ENCODE measurements at places on chromosomes 5 and 9.
A peak's percentile ranks its signal among the peaks of the same experiment; 100 is the strongest.

- DNase-seq: no peak
Observed at GRCh38 chr5:66642538-66642937, 46.3 kb downstream of the MAST4 start.

- peak; percentile 25 for DNase-seq
Observed at GRCh38 chr9:91162784-91163443, 198.8 kb downstream of the AUH start.

DNA sequence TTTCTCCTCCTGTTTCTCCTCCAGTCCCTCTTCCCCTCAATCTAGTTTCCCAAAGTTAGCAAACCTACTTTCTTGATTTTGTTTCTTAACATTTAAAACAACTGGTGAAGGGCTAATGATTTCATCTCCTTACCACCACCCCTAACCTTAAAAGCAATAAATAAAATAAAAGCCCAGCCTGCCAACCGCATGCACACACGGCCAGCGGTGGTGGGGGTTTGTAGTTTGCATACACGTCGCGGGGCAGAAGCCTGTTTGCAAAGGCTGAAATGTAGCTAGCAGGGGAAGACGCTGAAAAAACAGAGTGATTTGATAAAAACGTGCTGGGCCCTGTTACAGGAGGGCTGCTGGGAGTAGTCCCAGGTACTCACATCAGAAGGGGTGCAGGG lies 1.9 kb upstream of the DMRT2 start:
- no peak for DNase-seq

DNA sequence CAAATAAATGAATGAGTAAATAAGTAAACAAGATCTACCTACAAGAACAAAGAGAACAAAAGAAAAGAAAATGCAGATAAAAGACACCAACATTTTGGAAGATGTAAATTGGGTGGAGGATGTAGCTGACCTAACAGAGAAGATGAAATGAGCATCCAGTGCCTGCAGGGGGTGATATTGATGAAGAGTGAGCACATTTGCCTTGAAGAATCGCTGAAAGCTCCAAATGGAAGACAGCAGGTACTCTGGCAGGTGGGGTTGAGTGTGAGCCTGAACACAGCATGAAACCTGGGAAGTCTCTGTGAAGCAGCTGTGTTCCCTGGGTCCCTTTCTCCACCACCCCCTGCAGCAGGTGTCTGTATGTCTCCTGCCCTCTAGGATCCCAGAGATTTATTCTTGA lies 125.6 kb downstream of the NXNL2 start:
- DNase-seq: no peak

- DNase-seq: no peak
Observed at GRCh38 chr5:115666023-115666422, 40.2 kb upstream of the TMED7 start.

DNA sequence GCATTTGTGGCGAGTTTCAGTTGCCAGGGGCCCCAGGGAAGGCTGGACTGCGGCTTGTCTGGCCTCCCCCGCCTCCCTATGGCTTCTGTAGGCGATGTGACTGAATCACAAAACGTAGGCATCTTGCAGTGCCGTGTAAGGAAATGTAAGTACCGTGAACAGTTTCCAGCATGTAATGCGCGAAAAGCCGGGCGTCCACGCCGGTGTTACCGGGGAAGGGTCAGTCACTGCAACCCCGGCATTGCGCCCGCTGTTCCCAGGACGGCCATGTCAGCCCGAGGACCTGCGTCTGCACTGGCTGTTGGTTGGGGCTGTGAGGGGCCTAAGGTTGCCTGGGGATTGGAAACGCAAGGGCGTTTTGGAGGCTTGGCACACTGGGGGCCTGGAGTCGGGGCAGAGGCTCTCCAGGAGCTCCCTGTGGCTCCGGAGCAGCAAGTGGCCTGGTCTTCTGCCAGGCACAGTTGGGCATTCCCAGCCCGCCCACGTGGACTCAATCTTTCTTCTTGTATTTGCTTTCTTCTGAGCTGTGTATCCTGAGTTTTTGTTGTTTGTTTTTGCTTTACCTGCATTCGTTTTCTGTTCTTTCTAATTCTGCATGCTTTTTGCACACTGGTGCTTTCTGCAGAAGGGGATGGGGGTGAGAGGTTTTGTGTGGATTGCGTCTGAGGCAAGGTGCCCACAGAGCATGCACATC lies 36.9 kb upstream of the PLEKHG4B start:
- no peak for DNase-seq

DNA sequence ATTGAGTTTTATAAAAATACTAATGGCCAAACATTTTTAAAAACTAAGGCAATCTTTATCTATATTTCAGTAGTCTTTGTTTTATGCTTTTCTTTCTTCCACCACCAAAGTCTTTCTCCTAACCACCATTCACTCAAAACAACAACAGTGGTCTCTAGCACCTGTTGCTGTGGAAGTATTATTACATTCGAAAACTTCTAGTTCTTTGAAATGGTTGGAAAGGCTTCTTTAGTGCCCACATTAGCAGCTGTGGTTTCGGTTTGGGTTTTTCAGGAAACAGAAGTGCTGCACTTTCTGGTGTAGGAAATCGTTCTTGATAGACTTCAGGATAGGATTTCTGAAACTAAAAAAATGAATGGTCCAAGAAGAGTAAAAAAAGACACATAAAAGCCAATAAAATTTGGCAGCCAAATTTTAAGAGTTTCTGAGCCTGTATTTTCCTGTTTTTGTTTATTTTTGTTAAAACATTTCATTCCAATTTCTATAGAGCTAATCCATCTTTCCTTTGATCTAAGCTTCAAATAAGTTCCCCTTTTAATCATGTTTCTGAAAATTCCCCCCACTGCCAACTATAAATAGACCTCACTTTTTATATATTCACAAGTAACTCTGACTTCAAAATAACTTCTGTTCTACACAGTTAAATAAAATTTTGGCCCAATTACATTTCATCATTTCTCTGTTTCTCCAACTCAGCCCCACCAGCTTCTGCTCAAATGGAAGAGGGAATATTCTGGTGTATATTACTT lies 102.2 kb downstream of the DEPDC1B start:
- DNase-seq: no peak

DNA sequence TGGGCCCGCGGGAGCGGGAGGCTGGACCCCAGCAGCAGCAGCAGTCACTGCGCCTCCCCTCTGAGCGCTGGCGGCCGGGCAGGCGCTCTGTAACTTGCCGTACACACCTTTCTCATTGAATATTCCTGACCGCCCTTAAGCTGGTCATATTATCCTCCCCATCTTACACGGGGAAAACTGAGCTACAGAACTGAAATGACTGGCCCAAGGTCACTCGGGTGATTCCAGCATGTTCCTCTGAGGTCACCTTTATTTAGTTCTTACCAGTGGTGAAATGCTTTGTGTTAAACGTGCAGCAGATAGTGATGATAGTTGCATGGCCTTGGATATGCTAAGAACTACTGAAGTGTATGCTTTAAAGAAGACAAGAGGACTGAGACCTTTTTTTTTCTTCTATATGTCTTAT lies 607 bp downstream of the UQCRQ start:
- DNase-seq: no peak

DNA sequence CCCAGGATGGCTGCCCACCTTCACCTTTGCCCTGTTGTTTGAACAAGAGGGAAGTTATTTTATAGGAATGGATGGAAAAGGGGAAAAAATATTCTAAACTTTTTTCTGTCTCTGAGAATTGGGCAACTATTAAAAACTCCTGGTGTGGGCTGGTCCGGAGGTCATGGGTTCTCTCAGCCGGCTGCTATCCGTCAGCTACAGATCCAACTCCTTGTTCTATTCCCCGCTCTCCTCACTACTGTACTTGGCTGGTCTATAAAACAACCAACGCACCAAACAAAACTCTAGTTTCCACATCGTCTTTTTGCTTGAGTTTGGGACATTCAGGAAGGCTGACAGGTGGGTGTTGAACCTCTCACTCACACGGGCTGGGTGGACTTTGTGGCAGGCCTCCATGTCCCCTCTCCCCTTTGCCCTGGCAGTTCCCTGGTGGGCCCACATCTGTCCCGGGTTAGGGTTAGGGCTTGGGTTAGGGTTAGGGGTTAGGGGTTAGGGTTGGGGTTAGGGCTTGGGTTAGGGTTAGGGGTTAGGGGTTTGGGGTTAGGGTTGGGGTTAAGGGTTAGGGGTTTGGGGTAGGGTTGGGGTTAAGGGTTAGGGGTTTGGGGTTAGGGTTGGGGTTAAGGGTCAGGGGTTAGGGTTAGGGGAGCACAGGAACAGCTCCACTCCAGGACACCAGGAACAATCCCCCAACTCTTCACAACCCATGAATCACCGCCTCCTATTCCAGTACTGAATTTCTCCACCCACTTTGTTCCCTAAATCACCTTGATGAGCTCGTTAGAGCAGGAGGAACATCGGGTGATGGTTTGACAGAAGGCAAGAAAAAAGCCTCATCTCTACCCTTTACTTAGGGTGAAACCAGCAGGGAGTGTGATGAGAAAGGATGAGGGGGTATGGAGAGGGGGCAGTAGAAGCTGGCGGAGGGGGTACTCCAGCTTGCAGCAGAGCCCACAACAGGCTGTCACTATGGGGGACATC lies 302.1 kb upstream of the IRX4 start:
- no peak for DNase-seq

DNA sequence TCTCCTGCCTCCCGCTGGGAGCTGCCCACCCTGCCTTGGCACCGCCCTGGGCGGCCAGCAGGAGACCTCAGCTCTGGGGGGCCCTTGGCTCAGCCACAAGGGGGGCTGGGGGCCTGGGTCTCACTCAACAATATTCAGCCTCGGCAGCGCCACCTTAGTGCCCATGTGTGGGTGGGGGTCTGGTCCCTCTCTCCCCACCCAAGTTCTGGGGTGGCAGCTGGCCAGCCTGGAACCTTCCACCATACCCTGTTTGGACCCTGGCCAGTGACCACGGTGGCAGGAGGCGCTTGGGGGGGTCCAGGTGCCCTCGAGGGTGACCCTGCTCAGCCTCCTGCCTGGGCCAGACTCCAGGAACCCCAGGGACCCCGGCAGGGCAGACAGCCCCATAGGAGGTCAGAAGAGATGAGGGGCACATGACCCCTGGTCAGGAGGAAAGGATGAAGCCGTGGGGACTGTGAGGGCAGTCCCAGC lies 22.2 kb downstream of the NKD2 start:
- no peak for DNase-seq

- DNase-seq: peak; percentile 22
Observed at GRCh38 chr9:89999534-90000370, 394.9 kb downstream of the GADD45G start.

DNA sequence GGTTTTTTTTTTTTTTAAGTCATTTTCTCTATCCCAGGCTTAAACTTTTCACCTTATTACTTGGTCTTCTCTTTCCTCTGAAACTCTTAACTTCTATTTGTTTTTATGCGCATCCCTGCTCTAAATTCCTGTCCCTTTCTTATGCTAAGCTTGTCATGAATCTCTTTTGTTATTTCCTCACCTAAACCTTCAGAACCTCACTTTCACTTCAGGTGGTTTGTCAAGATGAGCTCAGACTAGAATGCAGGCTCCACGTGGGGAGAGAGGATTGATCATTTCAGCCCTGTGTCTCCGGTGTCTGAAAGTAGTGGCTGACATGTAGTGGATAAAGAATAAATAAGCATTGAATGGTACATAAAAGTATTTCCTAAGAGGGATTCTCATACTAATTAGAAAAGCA lies 63.6 kb downstream of the ANXA1 start:
- no peak for DNase-seq

- DNase-seq: no peak
Observed at GRCh38 chr5:135251093-135251492, 147.9 kb downstream of the MACROH2A1 start.

GRCh38 chr5:92518318-92518904 lies 1062.6 kb downstream of the NR2F1-AS1 start:
- DNase-seq: no peak

DNA sequence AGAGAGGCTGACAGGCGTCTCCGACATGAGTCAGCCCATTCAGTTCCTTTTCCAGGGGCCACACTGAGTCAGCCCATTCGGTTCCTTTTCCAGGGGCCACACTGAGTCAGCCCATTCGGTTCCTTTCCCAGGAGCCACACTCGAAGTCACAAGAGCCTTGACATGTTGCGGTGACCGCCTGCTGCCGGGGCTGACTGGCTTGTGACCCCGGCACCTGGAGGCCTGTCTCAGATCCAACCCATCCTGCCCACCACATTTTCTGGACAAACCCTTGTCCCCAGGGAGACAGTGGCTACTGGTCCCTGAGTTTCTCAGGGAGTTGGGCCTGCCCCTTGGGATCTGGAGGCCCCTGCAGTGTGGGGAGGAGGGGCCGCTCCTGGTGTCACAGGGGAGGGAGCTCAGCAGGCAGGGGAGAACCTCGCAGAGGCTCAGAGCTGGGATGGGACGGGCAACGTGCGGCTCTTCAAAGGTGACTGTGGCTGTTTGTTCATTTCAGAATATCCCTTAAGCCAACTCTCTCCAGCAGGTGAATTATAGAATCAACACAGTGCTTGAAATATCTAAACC lies 40.5 kb upstream of the LPCAT1 start:
- DNase-seq: peak; percentile 9

- peak; percentile 60 for DNase-seq
Observed at GRCh38 chr9:128420060-128420650, 502 bp upstream of the CERCAM start.

DNA sequence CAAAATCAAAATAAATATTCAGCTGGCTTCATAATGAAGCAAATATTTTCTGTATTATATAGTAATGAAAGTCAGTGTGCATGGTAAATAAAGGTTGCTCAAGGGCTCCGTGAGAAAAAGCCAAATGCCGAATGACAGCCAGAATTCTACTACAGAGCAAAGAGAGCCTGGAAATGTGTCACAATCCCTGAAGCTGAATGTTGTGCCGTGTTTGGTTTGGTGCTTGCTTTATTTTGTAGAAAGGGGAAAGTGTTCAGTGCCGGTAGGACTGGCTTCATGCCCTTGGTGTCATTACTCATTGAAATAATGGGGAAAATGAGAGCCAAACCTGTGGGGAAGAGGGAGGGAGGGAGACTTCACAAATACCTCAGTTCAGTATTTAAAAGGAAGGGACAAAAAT lies 26.8 kb upstream of the ADAMTSL1 start:
- no peak for DNase-seq

DNA sequence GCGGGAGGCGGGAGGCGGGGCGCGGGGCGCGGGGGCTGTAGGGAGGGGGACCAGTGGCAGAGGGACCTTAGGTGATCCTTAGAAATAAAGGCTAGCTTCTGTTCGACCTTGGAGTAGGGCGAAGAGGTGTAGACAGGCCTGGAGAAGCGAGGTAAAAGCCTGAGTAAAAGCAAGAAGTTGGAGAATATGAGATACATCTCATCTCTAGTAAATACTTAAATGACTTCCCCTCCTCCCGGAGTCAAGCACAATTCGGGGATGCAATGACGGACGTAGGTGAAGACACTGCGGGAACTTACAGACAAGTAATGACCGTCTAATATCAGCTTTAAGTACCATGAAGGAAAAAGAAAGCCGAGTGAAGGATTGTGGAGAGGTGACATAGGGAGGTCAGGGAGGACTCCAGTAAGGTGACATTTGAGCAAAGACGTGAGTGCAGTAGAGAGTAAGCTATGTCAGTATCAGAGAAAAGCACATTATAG lies 466 bp downstream of the SMC2 start:
- DNase-seq: no peak

GRCh38 chr9:91425271-91425670 lies 1.6 kb upstream of the NFIL3 start:
- DNase-seq: no peak

DNA sequence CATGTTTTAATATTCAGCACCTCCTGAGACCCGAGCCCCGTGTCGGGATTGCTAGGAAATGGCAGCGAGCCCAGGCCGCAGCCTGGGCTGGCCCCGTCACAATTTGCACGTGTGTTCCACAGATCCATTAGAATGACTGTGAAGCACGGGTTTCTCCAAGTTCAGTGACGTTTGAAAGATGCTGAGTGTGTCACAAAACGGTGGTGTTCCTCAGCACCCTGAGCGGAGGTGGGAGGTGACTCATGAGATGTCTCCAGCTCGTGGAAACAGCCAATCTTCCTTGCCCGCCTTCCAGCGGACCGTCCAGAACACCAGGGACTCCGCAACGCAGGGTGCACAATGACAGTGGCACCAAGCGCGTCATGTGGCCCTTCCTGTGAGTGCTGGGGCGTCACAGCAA lies 412.8 kb downstream of the IRX2 start:
- DNase-seq: no peak
